ENCODE measurements at places on chromosomes 11 and 22.

DNA sequence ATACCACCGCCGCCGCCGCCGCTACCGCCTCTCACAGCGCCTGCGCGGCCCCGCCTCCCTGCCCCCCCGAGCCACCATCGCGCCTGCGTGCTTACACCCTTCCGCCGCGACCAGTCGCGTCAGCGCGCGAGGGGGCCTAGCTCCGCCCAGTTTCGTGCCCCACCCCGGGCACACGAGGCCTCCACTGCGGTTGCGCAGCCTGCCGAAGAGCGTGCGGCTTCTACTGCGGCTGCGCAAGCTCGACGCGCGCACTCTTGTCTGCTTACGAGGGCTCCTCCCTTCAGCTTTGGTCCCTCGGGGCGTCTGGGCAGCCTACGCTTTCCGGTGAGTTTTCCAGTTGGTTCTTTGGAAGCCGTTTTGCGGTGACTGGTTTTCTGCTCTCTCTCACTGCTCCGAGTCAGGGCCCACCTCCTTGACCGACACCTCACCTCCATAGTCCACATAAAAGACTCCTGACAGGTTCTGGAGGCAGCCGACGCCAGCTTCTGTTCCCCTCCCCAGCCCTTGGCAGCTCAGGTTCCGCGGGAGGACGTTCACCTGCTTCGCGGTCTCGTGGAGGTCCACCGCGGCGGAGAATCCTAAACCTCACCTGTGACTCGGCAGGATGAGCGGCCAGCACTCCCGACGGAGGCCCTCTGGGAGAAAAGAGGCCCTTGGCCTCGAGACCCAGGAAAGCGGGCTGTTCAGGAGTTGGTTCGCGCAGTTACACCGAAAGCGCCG, at the start of gene PITPNB:
TSS of gene PITPNB (minus strand) at position 35 of the 720 bp plus-strand sequence. CDS start 65 bp downstream, outside the sequence.
- peak; percentile 98 for DNase-seq

GRCh38 chr11:30414806-30415205, 91.9 kb downstream of the ARL14EP start:
- no peak for DNase-seq

- no peak for DNase-seq
Measured at GRCh38 chr11:47606731-47607130, 12.5 kb upstream of the C1QTNF4 start.

- DNase-seq, result no peak
Measured at GRCh38 chr11:1755344-1755691, 4.9 kb upstream of the IFITM10 start.

DNA sequence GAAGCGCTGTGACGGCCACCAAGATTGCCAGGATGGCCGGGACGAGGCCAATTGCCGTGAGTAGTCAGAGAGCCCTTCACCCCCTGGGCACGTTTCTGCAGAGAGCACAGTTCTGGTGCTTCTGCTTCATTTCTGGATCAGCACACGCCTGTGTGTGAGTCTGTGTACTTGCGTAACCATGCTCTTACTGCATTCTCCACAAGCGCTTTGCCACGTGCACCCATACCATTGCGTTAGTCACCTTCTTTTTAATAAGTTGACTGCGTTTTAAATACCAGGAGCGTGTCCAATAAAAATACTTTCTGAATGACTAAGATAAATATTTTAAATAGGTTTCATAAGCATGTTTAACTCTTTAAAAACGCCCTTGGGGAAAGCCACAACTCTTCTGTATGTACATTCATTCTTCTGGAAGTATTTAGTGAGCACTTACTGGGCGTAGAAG, 143.0 kb upstream of the SORL1-AS1 start:
- no peak for DNase-seq

DNA sequence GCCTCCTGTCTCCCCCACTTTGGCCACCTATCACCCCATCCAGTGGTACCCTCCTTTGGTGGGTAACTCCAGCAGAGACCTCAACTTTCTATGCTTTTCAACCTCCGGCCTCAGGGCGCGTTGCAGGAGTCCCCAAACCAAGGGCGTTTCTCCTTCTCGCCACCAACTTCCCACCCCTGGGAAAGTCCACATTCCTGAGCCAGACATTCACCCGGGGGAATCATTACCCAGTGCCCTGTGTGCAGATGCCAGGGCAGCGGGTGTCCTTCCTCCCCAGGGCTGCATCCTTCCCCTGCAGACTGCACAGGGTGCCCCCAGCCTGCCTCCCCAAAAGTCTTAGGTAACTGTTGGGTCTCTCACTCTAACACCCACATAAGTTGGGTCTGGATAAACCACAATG, 26.4 kb downstream of the MYEOV start:
- DNase-seq, result no peak

DNA sequence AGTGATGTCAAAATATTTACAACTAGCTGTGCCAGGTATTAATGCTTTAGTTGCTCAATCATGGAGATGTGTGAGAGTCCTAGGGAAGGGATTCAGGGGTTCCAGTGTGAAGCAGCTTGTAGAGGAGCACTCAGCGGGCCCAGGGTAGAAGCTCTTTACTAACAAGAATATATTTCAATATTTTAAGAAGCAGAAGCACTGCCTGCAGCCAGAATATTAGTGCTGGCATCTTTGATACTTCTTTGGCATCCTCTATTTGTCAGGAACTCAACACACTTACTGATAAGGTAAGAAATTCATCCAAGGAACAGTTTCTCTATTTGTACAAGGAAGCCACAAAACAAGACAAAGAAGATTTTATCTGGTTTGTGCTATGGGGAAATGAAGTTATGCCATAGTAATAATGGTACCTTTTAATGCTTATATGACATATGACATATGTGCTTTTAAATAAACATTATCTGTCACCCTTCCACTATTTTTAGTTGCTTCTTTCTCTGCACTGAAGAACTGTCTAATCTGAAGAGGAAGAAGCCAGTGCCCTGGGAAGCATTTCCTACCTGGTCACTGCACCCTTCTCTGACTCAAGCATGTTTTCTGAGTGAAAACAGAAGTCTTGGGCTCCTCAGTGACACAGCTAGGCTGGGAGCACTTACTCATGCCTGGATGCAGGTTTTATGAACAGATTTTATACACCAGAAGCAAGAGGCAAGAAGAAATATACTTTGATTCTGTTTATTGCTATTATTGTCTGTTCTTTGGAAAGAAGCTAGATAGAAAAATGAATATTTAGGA, 388.1 kb upstream of the CCDC90B start:
- DNase-seq, result no peak

GRCh38 chr11:35073691-35074419, 65.1 kb upstream of the CD44 start:
- peak; percentile 25 for DNase-seq

DNA sequence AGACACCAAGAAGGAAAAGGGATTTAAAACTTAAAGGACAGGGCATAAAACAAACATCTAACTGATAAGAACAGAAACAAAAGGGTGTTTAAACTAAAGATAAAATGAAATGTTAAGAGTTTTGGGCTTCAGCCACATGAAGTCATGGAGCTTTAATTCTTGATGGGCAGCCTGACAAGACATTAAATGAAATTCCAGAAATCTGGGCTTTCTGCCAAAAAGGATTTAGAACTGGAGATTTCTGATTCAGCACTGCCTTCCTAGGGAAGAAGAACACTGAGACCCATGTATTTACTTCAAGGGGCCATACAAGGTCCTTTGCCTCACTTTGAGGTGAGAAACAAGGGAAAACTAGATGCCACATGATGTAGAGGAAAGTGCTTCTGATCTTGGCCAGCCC, 355.9 kb upstream of the RAG2 start:
- DNase-seq, result no peak

GRCh38 chr11:117333917-117334316, 6.3 kb downstream of the CEP164 start:
- no peak for DNase-seq

GRCh38 chr11:86500500-86501140, 125.9 kb downstream of the CCDC81 start:
- DNase-seq, result no peak

GRCh38 chr11:119727523-119728151, 1.4 kb downstream of the NECTIN1 start:
- DNase-seq, result peak; percentile 35

GRCh38 chr22:26524870-26525269, 12.6 kb upstream of the TFIP11 start:
- DNase-seq, result no peak

- no peak for DNase-seq
Measured at GRCh38 chr22:17065433-17065832, 19.4 kb upstream of the IL17RA start.

GRCh38 chr11:133840479-133840941, 4.8 kb downstream of the SPATA19 start:
- no peak for DNase-seq

- no peak for DNase-seq
Measured at GRCh38 chr11:34549271-34549670, 35.7 kb upstream of the ELF5 start.

DNA sequence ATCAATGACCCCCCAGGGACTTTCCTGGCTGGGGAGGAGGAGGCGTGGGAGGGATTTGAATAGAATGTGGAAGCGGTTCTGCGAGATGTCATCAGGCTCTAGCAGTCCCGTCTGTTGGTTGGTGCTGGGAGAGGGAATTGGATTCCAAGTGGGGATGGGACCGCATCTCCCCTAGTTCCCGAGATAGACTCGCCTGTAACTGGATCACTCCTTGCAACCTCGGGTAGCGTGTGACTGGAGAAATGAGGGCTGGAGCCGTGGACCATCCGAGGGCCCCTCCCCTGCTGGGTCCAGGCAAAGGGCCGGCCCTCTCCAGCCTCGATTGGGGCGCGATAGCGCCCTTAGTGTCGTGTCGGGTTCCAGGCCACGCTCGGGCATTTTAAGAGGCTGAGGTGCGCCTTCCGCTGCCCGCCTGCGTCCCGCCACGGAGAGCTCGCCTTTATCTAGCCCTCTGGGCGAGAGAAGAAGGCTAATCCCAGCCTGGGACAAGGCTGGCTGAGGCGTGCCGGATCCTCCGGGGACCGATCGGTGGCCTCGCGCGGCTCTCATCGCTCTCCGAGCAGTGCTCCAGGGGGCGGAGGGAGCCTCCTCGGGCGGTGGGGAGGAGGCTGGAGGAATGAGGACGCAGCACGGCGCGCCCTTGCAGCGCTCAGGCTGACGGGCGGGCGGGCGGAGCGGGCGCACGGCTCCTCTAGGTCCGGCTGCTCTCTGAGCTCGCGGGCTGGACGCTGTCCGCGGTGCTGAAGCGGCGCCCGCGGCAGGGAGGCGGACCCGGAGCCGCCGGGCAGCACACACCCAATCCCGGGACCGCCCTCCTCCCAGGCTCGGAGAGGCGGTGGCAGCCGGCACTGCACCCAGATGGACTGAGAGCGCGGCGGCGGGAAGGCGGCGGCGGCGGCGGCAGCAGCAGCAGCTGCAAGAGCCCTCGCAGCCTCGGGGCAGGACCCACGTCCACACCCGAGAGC, 107.8 kb downstream of the OSBP2 start:
- peak; percentile 87 for DNase-seq

DNA sequence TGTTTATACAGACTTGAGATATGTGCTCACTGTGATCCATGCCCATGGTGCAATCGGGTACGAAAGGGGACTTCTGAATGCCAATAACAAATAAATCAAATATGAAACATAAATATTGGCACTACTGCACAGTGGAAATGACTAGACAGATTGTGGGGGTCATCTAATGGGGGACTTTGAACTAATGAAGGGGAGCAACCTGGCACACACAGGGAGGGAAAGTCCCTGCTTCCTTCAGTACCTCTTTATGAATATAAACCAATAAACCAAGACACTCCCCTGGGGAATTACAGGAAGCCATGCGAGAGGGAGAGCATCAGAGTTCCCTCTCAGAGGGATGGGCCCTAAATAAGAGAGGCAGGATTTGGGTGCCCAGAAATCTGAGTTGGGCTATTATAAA, 21.1 kb downstream of the MIF start:
- DNase-seq, result no peak

GRCh38 chr11:64989416-64989815, 7.4 kb downstream of the BATF2 start:
- DNase-seq, result no peak

DNA sequence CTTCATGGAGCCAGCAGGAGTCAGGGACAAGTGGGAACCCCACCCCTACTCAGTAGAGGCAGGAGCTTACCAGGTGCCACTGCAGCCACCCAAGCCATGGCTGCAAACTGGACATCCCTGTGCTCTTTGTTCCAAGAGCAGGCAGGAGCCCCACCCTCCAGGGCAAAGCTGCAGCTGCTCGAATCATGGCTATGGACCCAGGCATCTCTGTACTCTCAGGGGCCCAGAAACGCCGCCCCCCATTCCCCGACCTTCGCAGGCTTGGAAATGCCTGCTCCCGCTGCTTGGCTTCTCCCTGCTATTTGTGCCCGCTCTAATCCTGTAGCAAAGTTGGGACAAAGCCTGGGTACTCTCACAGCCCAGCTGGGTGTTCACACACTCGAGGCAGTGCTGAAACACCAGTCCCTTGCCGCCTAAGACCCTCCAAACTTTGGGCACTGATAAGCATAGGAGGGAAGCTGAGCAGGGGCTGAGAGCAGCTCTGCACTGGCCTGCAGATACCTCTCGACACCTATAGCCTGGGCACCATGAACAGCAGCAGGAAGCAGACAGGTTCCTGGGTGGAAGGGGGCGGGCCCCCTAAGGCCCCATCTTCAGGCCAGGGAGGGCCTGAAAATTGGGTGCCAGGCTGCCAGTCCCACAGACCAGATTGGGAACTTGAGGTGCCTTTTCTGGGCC, 402.4 kb downstream of the LRRC4C start:
- DNase-seq, result no peak

- DNase-seq, result no peak
Measured at GRCh38 chr11:111633248-111633647, 31.0 kb downstream of the SIK2 start.

DNA sequence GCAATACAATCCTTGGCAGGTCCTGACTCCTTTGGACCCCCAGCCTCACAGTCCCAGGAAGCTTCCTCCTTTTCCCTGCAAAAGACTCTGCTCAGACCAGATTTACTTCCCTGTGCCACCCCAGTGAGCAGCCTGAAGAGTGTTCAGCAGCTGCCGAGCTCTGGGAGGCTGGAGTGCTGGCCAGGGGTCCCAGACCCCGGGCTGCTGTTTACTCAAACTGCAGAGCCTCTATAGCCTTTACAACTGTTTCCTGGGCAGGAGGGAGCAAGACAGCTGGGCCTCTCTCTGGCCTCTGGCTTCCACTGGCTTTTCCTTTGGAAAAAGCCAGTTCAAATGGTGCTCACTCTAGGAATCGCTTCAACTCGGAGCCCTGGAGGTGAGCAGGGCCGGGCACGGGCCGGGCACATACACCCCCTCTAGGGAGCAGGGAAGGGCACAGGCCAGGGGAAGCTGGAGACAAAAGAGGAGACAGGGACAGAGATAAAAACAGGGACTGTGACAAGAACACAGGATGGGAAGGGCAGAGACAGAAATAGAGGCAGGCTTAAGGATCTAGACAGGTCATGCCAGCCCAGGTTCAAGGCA, 932 bp downstream of the IRAG1 start:
- DNase-seq, result no peak

GRCh38 chr11:35180317-35181233, 41.6 kb downstream of the CD44 start:
- DNase-seq, result no peak
